ENCODE measurements at places on chromosomes 2 and 18. TPM values are rescaled to one million over a fixed set of nuclear protein-coding genes. Genes with fewer than 3 reads are reported as not detected.

The TTN gene
- total RNA-seq = 1.6 TPM

The POTEF gene
- not detected for total RNA-seq

DNA sequence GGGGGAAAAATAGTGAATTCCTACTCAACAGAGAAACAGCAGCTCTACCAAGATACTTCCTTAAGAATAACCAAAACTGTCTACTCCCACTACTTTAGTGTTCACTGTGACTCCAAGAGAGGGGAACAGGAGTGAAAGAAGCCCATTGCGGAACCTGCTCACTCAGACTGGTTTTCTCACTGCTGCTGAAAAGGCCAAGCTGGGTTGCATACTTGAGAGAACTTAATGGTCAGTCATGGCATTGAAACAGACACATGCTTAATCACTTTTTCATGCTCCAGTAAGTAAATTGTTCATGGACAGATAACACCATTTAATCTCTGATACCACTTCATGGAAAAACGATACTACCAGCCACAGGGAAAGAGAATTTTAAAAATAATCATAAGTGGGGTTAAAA is 35.7 kb upstream of the SLC8A1 start:
- no peak for DNase-seq

The UPP2 gene
- 1.6 TPM for total RNA-seq

- no peak for DNase-seq
Measured at GRCh38 chr2:13996527-13996926, 636.0 kb upstream of the LRATD1 start.

The GBX2 gene
- 0.41 TPM for total RNA-seq

- no peak for DNase-seq
Measured at GRCh38 chr18:74896390-74896991, 298.8 kb downstream of the ZNF407 start.

- DNase-seq = no peak
Measured at GRCh38 chr2:172919732-172920131, 155.9 kb upstream of the MAP3K20 start.

- DNase-seq = no peak
Measured at GRCh38 chr2:216350214-216350791, 22.0 kb downstream of the MARCHF4 start.

DNA sequence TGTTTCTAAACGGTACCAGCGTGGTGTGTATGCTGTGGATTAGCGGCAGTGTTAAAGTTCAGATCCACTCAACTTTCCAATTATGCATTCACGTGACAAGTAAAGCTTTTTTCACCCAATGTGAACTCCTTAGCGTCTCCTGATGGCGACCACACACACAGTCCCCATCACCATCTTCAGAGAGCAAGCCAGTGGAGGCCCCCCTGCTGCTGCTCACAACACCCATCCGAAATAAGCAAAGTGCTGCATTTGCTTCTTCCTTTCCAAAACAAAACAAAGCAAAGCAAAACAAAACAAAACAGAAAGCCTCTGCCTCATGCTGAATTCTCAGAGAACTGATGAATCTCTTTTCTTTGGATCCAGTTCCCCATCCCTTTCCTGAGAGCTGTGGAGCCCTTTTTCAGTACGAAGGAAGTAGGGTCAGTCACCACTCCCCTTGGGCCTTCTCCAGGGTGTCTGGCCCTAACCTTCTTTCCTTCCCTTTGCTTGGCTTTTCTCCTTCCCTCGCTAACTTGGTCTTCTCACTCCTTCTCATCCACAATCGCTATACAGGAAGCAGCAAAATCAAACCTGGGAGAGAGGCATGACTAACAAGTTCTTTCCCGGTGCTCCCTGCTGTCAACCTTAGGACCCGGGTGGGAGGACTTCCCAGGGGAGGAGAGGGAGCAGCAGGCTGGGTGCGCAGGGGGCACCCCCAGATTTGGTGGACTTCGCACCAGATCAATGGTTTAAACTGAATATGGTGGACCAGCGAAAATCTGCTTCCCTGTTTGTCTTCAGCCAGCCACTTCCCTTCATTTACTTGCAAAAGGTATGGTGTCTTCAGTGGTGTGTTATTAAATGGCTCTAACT is 56.0 kb downstream of the NRP2 start:
- DNase-seq = no peak

- DNase-seq = no peak
Measured at GRCh38 chr18:27022477-27022876, 157.0 kb upstream of the AQP4 start.

The MGAT4A gene
- 38.3 TPM for total RNA-seq

The ZEB2 gene
- 267 TPM for total RNA-seq

DNA sequence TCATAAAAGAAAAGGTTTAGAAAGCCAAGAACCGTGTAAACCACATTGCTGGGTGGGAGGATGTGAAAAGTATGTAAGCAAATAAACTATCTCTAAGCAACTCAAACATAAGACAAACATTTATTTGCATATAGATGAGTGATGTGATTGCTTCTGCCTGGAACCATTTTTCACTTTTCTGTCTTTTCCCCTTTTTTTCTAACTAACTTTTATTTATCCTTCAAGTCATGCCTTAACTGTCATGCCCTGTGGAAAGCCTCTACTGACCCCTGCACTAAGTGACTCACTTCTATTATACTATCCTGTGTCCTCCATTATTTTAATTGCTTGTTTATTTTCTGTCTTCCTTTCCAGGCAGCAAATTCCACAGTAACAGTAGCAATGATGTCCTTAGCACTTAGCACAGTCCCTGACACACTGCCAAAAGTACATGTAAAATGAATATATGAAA is 87.5 kb upstream of the CTAGE1 start:
- DNase-seq = no peak

The TTR gene
- total RNA-seq = 0.82 TPM

DNA sequence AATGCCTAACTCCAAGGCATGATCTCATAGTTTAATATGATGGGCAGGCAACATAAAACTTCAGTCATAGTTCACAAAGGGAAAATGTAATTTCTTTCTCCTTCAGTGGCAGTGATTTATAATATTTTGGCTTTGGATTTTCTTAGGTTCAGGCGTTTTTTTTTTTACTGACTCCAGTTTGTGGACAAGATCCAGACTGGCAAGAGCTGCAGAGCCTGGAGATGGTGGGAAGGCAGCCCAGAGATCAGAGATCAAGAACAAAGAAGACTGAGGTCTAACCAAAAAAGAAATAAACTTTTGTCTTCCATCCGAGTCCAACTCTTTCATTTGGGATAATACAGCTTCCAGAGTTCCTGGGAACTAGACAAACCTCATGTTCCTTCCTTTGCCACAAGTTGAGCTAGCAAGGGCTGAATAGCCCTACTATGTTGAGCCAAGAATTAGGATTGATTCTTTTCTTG is 215.3 kb upstream of the SETBP1 start:
- DNase-seq = no peak

GRCh38 chr2:109290887-109291643 is 162.1 kb downstream of the SH3RF3 start:
- DNase-seq = no peak

GRCh38 chr2:150595803-150596470 is 108.5 kb upstream of the RND3 start:
- DNase-seq = no peak

The EPC2 gene
- total RNA-seq = 106 TPM

- DNase-seq = no peak
Measured at GRCh38 chr18:36518839-36519238, 221.3 kb downstream of the FHOD3 start.

The INPP5D gene
- 1.6 TPM for total RNA-seq

GRCh38 chr2:231923010-231923344 is 3.2 kb downstream of the NPPC start:
- DNase-seq = no peak

The NGEF gene
- total RNA-seq = 50.1 TPM

- no peak for DNase-seq
Measured at GRCh38 chr2:86776532-86776931, 14.2 kb downstream of the CD8A start.

DNA sequence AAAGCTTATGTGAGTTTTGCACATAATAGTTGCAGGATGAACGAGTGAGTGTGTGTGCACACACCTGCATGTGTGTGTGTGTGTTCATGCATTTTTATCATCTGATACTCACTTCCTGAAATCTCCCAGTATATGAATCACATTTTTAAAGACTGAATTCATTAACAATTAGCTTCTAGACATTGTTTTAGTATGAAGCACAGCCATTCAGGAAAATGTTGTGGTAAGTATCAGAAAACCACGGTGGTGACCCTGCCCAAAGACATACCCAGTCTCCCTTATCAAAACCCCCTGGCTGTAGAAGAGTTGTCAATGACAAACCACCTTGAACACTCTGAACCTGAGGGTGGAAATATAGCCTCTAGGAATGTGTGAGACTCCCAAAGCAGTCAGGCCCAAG is 220.8 kb downstream of the ALK start:
- DNase-seq = no peak

DNA sequence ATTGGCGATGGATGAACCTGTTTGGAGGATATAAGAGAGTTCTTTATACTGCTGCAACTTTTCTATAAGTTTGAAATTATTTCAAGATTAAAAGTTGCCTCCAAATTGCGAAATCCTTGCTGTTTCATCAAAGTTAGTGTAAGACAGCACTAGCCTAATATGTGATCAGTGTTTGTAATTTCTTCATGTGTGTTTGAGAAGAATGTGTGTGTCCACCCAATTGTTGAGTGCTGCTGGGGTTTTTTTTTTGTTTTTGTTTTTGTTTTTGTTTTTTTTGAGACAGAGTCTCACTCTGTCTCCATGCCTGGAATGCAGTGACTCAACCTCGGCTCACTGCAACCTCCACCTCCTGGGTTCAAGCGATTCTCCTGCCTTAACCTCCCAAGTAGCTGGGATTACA is 33.4 kb downstream of the CDK15 start:
- DNase-seq = no peak

The SPR gene
- 1.6 TPM for total RNA-seq

- no peak for DNase-seq
Measured at GRCh38 chr2:202375033-202375608, 1.0 kb upstream of the BMPR2 start.

DNA sequence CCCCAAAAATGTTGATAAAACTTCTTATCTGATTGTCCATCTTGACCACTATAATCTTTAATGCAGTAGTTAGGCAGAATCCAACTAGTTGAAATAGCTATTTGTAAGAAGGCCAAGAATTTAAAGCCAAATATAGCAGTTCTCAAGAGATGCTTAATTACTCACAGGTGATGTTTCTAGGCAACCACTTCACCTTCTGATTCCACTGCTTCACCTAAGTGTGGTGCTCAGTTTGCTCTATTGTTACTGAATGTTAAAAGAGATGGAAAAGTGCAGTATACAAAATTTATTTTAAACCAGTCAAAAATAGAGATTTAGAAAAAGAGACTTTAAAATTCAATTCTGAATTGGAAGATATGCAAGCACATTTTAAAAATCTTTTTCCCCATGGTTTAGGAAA is 539.4 kb downstream of the ZNF804A start:
- DNase-seq = no peak

GRCh38 chr2:171922230-171923022 is at the start of gene HAT1:
TSS of gene HAT1 (plus strand) at chr2:171922461. CDS start at chr2:171922501, 40 bp downstream.
- DNase-seq = peak; percentile 81

Data from frontal cortex (tissue), 4 donors.